Keratinocyte (primary cell): ENCODE measurements at places on chromosomes 3 and 15.

- no peaks in the 10 kb centered on the region for H3K4me1 ChIP-seq
- no peak for DNase-seq
- no peaks in the 10 kb centered on the region for H3K27me3 ChIP-seq
- H3K4me3 ChIP-seq = no peak overlapping the region
- H3K27ac ChIP-seq = no peak overlapping the region
Measured at GRCh38 chr3:104519468-104520227, 847.1 kb upstream of the ALCAM start.

- H3K4me1 ChIP-seq = no peaks in the 10 kb centered on the region
- no peak for DNase-seq
- no peaks in the 10 kb centered on the region for H3K36me3 ChIP-seq
- no peaks in the 10 kb centered on the region for H3K27me3 ChIP-seq
- H3K4me3 ChIP-seq = no peak overlapping the region
Measured at GRCh38 chr3:169687603-169688002, 24.1 kb upstream of the MECOM start.

GRCh38 chr3:73808862-73809509, 184.2 kb upstream of the PDZRN3 start:
- H3K4me3 ChIP-seq = no peak overlapping the region
- peak; percentile 78 for DNase-seq
- no peaks in the 10 kb centered on the region for H3K36me3 ChIP-seq
- H3K27ac ChIP-seq = peak overlapping the region; percentile 62

- no peak overlapping the region for H3K4me3 ChIP-seq
- no peak overlapping the region for H3K27ac ChIP-seq
- no peaks in the 10 kb centered on the region for H3K36me3 ChIP-seq
- peaks cover 5% of the 10 kb centered on the region for H3K27me3 ChIP-seq
- DNase-seq = no peak
Measured at GRCh38 chr3:13347390-13347950, 72.7 kb downstream of the NUP210 start.

- H3K4me1 ChIP-seq = no peaks in the 10 kb centered on the region
- H3K36me3 ChIP-seq = peaks cover 25% of the 10 kb centered on the region
- no peak for DNase-seq
- H3K4me3 ChIP-seq = no peak overlapping the region
Measured at GRCh38 chr15:101266787-101267186, 10.5 kb downstream of the SELENOS start.

DNA sequence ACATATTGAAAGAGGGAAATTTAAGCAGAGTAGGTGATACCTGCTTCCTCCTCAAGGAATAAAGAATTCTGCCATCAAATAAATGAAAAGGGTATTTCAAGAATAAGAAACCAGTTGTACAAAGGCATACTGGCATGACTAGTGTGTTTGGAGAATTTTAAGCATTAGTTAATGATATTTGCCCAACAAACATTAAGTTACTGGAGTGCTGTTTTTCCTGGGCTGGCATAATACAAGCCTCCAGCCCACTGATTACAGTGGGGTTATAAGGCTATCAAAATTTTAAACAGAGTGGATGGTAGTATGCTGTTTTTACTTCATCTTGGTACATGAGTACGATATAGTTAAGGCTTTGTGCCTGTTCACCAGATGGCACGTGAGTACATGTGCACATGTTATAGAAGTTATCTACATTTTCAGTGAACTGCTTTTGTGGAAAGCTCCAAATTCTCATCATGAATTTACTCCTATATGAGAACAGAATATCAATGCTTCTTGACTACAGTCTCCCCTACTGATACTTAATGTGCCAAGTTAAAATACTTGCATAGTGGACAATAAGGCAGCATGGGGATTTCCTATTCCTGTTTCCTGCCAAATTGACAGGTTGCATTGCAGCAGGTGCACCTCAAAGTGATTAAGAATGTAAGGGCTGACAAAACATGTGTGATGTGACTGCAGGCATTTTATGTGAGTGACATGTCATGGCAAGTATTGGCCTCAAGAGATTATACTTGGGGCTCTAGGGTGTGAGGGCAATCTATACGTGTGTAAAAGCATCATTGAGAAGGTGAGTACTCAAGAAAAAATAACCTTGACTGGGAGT, 14.9 kb downstream of the NAALADL2 start:
- no peaks in the 10 kb centered on the region for H3K27me3 ChIP-seq
- H3K27ac ChIP-seq = no peak overlapping the region
- no peak overlapping the region for H3K4me3 ChIP-seq
- H3K36me3 ChIP-seq = no peaks in the 10 kb centered on the region

GRCh38 chr3:83894223-83894622, 1064.6 kb upstream of the CADM2 start:
- no peaks in the 10 kb centered on the region for H3K27me3 ChIP-seq
- no peak for DNase-seq
- no peak overlapping the region for H3K27ac ChIP-seq
- no peak overlapping the region for H3K4me3 ChIP-seq
- no peaks in the 10 kb centered on the region for H3K36me3 ChIP-seq
